ENCODE measurements at places on chromosomes 3 and 15.

GRCh38 chr15:73792415-73792814 is 39.3 kb upstream of the INSYN1 start:
- DNase-seq = no peak
- H3K4me1 ChIP-seq = no peaks in the 10 kb centered on the region
- no peaks in the 10 kb centered on the region for H3K36me3 ChIP-seq
- no peaks in the 10 kb centered on the region for H3K27me3 ChIP-seq
- no peak overlapping the region for H3K27ac ChIP-seq
- no peak overlapping the region for H3K4me3 ChIP-seq

DNA sequence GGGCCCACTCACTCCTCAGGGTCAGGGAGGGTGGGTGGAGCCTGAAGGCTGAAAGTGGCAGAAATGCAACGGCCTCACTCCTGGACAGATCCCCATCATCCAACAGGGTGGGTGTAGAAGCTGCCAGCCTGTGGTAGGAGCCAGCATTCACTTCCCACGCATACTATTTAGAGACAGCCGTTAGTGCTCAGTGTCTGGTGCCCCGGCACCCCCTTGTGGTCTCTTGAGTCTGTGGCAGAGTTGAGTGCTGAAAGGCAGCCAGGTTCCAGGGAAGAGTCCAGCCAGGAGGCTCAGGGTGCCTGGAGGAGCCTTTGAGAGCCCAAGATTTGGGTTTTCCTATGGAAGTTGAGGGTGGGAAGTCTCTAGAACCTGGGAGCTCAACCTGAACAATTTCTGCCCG is 2.1 kb upstream of the GNAT1 start:
- H3K36me3 ChIP-seq = peaks cover 29% of the 10 kb centered on the region
- peak; percentile 81 for DNase-seq
- peaks cover 12% of the 10 kb centered on the region for H3K27me3 ChIP-seq
- H3K27ac ChIP-seq = no peak overlapping the region
- H3K4me1 ChIP-seq = peaks cover 5% of the 10 kb centered on the region
- H3K4me3 ChIP-seq = no peak overlapping the region

- no peaks in the 10 kb centered on the region for H3K36me3 ChIP-seq
- no peak for DNase-seq
- no peaks in the 10 kb centered on the region for H3K27me3 ChIP-seq
- no peaks in the 10 kb centered on the region for H3K4me1 ChIP-seq
- no peak overlapping the region for H3K4me3 ChIP-seq
Observed at GRCh38 chr3:157182879-157183278, 22.9 kb upstream of the CCNL1 start.

- H3K4me3 ChIP-seq = no peak overlapping the region
- DNase-seq = no peak
- H3K27ac ChIP-seq = no peak overlapping the region
Observed at GRCh38 chr15:43249699-43250203, 17.0 kb downstream of the TGM5 start.

DNA sequence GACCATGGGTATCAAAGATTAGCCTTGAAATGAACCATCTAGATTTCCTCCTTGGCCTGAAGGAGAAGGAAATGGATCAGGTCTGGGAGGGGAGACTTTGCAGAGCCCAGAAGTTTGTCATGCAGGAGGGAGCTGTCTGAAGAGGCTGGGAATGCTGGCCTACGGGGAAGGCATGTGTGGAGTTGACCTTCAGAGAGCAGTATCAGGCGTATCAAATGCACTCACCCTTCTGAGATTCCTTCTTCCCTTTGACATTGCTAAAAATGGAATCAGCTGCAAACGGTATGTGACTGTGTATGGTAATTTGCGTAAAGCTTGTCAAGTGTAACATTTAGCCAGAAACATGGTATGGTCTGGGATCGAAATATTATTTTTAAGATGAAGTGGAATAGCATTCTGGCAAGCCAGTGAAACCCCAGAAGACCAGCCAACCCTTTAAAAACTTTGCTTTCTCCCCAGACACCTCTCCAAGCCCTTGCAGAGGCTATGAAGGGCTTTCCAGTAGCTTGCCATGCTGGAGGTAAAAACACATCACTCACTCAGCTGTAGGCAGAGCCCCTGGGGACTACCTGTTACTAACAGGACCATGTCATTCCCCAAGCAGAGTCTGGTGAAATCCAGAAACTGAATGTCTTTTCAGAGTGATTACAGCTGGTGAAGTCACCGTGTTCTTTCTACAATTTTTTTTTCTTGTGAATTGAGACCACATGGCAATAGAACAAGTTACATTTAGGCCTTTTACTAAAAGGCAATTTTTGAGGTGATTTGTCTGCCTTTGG is 174.7 kb upstream of the SLC24A5 start:
- no peak for DNase-seq
- no peak overlapping the region for H3K4me3 ChIP-seq
- H3K4me1 ChIP-seq = no peaks in the 10 kb centered on the region
- no peaks in the 10 kb centered on the region for H3K36me3 ChIP-seq
- H3K27me3 ChIP-seq = peaks cover 7% of the 10 kb centered on the region

Measured in endothelial cell of umbilical vein (primary cell).